Stimulated activated CD8-positive, alpha-beta memory T cell treated with anti-CD3 and anti-CD28 coated beads, Interleukin-4, amount 100 ng/mL, for 48 hours (primary cell): ENCODE measurements at places on chromosomes 7 and 10.

DNA sequence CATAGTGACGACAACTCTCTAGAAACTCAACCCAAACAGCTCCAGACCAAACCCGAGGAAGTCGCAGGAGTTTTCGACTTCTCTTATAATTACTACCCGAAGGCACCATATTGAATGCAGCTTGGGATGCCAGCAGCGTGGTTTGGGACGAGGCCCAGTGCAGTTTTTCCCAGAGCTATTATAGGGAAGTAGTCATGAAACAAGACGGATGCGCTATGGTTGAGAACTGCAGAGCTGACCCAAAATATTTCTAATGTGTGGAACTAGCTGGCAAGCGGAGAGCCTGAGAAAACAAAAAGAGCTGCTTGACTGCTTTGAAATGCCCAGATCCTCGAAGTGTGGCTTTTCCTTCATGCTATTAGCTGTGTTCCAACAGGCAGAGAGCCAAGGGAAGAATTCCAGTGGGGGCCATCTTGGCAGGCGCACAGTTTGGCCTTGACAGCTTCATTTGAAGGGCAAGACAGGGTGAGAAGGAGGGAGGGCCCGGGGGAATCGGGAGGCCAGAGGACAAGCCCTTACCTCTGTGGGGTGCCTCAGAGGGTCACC lies 122.7 kb downstream of the CUL2 start:
- DNase-seq = no peak

DNA sequence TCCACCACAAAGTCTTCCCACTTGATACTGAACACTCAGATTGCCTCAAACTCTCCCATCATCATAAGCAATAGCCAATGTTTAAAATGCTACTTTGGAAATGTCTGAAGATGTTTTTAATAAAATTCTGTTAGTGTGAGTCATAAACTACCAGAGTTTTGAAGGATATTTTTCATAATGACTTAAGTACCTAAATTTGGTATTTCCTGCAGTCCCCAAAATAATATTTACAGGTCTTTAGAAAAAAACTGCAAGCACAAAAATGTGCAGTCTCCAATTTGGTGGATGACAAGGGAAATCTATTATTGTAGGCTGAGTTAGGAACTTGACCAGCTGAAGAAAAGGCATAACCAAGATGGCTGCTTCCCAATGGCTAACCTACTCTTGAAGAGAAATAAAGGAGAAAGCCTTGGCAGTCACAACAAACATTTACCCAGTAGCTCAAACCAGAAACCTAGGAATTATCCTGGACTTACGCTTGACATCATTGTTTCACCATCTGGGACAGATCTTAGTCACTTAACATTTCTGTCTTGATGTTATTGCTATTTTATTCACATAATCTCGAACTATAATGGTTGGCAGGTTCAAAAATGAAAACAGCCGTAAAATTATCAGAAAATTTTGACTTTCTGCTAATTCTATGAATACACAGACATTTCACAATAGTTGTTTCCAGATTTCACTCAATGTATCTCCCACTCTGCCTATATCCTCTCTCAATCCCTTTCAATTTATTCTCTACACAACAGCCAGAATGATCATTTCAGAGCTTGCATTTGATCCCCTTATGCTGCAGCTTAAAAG lies 111.2 kb upstream of the STEAP1B start:
- no peak for DNase-seq

DNA sequence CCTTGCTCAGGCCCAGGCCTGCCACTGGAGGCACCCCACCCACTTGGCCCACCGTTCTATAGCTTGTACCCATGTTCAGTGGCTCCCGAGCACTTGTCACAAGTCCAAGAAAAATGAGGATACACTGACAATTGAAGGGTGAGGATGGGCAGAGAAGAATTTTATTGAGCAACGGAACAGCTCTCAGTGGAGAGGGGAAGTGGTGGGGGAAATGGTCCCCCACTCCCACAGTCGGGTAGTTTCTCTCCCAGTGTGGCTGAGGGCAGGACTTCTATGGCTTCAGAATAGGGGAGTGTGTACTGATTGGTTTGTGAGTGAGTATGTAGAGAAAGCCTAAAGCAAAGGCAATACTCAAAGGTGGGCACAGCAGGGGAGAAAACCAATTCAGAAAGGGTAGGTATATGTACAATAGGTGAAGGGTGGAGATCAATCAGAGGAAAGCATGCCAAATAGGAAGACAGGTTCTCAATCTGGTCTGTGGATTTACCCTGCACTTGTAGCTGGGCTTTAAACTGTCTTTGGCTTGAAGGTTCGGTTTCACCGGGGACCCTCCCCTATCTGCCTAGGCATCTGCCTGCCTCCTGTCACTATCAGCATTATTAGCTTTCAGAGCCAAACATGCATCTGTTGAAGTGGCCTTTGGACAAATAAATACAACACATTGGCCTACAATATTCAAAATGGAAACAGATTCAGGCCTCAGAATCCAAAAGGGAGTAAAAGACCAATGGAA lies 8.9 kb upstream of the TSPAN13 start:
- no peak for DNase-seq

DNA sequence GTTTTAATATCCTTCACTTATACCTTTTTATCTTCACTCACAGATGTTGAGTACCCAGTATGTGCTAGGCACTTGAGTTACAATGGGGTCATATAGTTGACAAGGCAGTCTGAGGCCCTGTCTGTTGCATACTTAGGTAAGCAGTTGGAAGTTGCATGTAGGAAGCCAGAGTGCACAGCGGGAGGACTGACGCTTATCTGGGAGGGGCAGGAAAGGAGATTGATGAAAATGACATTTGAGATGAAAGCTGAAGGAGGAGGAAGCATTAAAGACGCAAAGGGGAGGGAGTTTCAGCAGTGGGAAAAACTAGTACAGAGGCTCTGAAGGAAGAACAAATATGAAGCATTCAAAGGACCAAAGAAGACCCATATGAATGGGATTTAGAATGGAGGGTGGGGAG lies 266.2 kb downstream of the HTR7 start:
- DNase-seq = no peak

DNA sequence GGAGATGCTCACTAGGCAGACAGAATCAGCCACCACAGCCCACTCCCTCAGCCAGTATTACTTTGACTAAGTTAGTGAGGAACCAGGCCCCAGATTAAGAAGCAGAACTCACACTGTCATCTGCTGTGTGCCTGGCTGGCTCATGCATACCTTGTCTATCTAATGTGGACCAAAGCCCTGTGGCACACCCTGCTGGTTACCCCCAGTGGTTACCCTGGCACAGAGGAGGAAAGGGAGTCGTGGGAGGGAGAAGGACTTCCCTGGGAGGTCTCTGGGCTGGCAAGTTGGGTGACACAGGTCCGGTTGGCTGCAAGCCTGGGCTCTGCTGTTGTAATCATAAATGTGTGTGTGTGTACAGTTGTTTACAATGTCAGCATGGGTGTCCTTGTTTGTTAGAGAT lies 7.5 kb upstream of the SH2D4B start:
- peak; percentile 62 for DNase-seq

GRCh38 chr7:4237296-4238235 lies 444.5 kb upstream of the FOXK1 start:
- no peak for DNase-seq

GRCh38 chr7:69683002-69683401 lies 84.7 kb downstream of the AUTS2 start:
- DNase-seq = no peak

DNA sequence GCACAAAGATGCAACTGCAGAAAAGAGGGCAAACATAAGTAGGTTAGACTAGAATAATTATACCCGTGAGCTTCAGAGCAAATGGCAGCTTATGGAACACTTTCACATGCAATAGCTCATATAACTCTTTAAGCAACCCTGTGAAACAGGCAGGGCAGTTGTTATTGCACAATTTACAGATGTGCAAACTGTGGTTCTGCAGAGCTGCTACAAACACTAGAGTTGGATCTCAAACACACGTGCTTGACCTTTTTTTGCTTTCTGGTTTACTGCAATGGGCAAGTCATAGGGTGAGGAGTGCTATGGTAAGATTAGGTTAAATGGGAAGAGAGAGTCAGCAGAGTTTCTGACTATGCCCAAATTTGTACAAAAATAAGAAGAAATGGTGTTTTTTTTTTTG lies 610.8 kb downstream of the GATA3 start:
- DNase-seq = no peak

GRCh38 chr10:114547056-114547455 lies 111.0 kb downstream of the ABLIM1 start:
- DNase-seq = no peak

GRCh38 chr7:157246052-157246451 lies 90.8 kb upstream of the DNAJB6 start:
- no peak for DNase-seq

GRCh38 chr7:47186316-47186715 lies 395.6 kb downstream of the TNS3 start:
- no peak for DNase-seq

GRCh38 chr7:143953421-143953820 lies 1.2 kb upstream of the OR2F1 start:
- no peak for DNase-seq

- peak; percentile 70 for DNase-seq
Observed at GRCh38 chr7:30285536-30286284, 1.3 kb downstream of the ZNRF2 start.

GRCh38 chr10:18134921-18135320 lies 5.3 kb upstream of the CACNB2 start:
- no peak for DNase-seq

DNA sequence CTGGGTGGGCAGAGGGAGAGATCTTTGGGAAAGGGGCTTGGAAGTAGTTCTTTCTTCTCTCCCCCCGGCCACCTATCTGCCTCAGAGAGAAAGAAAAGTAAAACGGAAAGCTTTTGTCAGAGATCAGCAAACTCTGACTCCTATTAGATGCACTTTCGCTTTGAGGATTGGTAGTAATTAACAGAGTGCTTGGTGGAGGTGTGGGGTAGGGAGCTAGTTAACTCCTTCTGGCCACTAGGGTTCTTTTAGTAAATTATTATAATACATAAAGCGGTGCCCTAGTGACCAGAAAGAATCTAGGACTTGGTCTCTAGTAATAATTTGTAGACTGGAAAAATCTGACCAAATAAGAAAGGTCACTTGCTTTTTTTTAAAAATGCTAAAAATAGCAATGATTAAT lies 54.6 kb downstream of the CPVL start:
- DNase-seq = no peak

DNA sequence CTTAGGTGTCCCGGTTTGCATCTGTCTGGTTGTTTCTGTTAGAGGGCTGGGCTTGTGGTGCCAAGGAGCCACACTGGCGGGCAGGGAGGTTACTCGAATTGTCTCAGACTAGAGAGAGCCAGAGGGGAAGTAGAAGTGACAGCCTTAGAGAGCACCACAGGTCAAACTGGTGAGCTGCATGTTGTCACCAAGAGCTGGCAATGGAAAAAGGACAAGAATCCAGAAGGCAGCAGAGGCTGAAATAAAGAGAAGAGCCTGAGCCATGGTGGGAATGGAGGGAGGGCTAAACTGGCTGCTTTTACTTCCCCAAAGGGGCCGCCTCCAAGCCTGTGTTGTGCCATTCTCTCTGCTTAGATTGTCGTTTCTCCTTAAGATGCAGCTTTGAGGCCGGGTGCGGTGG lies 31.1 kb upstream of the RHBDD2 start:
- no peak for DNase-seq

GRCh38 chr7:128115821-128116723 lies 84.8 kb upstream of the LRRC4 start:
- no peak for DNase-seq

DNA sequence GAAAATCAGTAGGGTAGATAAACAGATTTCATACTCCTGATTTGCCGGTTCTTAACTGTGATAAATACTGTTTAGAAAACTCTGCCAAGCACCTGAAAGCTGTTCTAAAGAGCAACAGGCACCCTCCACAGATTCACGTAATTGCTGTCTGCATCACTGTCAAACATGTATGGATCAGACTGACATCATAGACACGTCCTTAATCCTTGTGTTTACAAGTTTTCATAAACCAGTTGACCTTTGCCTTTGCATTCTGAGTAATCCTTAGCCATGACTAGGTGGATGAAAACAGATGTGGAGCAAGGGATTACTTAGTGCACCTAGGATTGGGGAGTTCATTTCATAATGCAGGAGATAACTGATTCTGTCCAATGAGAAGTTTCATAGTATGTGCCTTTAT lies 41.6 kb downstream of the SLC39A12 start:
- DNase-seq = no peak

GRCh38 chr7:102230593-102230992 lies 56.1 kb upstream of the SH2B2 start:
- no peak for DNase-seq

DNA sequence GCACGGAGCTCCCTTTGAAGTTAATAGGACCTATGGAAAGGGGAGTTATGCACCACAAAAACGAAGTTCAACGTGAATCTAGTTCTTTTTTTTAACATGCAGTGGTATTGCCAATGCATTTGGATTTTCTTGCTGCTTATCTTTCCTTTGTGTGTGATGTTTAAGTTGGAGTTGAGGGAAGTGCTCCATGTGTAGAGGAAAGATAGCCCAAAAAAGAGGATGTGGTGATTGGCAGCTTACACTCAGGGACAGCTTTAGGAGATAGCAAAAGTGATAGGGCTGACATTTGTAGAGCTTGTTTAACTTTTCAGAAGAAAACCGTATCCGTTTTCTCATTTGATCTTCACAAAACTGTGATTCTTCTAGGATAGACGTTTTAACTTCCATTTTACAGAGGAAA lies 101.3 kb downstream of the MDFIC start:
- no peak for DNase-seq

GRCh38 chr10:3057946-3058345 lies 9.4 kb upstream of the PFKP start:
- DNase-seq = no peak

- DNase-seq = no peak
Observed at GRCh38 chr7:81845744-81846241, 75.9 kb upstream of the HGF start.

GRCh38 chr10:110228066-110228465 lies 20.7 kb downstream of the MXI1 start:
- no peak for DNase-seq

DNA sequence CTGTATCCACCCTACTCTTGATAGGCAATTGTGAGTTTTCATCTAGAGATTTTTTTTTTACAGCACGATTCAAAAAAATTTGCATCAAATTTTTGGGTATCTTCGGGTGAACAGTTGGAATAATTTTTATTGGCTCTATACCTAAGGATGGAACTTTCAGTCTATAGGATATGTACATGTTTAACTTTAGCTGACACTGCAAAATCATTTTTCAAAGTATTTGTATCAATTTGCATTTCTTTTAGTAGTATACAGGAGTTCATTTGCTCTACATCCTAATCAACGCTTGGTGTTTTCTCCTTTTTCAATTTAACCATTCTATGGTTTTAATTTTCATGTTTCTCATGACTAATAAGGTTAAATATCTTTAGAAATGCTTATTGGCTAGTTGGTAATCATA lies 11.7 kb downstream of the MGAM2 start:
- no peak for DNase-seq

DNA sequence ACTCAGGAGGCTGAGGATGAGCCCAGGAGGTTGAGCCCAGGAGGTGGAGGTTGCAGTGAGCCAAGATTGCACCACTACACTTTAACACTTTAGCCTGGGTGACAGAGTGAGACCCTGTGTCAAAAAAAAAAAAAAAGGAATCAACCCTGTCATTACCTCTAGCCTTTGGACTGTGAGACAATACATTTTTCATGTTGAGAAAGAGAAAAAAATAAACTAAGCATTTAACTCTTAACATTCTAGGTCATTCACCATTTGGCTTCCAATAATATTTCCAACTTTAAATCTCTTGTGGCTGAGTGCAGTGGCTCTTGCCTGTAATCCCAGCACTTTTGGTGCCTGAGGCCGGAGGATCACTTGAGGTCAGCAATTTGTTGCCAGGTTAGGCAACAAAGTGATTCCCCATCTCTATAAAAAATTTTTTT lies 41.9 kb upstream of the TPST1 start:
- no peak for DNase-seq

GRCh38 chr10:109956454-109957091 lies 33.3 kb upstream of the XPNPEP1 start:
- peak; percentile 34 for DNase-seq

- no peak for DNase-seq
Observed at GRCh38 chr7:149669121-149669818, 104.1 kb downstream of the ZNF467 start.
